ENCODE measurements at places on chromosomes 2 and 18. TPM values are rescaled to one million over a fixed set of nuclear protein-coding genes. Genes with fewer than 3 reads are reported as not detected.

SDC1 gene
- 6.7 TPM for polyA plus RNA-seq

CLEC4F gene
- 0.27 TPM for polyA plus RNA-seq

UGT1A10 gene
- not detected for polyA plus RNA-seq

FBXO41 gene
- polyA plus RNA-seq: 12.0 TPM

ADCYAP1 gene
- polyA plus RNA-seq: 0.37 TPM

SLC5A7 gene
- polyA plus RNA-seq: 0.53 TPM

CYP1B1 gene
- 16.7 TPM for polyA plus RNA-seq

FOXI3 gene
- not detected for polyA plus RNA-seq

POMC gene
- 0.75 TPM for polyA plus RNA-seq

SKOR2 gene
- polyA plus RNA-seq: not detected

GPR45 gene
- not detected for polyA plus RNA-seq
